Effector memory CD4-positive, alpha-beta T cell (primary cell): ENCODE measurements at places on chromosomes 5 and 9.

- no peak for DNase-seq
Observed at GRCh38 chr5:38267372-38267771, 9.0 kb downstream of the EGFLAM start.

DNA sequence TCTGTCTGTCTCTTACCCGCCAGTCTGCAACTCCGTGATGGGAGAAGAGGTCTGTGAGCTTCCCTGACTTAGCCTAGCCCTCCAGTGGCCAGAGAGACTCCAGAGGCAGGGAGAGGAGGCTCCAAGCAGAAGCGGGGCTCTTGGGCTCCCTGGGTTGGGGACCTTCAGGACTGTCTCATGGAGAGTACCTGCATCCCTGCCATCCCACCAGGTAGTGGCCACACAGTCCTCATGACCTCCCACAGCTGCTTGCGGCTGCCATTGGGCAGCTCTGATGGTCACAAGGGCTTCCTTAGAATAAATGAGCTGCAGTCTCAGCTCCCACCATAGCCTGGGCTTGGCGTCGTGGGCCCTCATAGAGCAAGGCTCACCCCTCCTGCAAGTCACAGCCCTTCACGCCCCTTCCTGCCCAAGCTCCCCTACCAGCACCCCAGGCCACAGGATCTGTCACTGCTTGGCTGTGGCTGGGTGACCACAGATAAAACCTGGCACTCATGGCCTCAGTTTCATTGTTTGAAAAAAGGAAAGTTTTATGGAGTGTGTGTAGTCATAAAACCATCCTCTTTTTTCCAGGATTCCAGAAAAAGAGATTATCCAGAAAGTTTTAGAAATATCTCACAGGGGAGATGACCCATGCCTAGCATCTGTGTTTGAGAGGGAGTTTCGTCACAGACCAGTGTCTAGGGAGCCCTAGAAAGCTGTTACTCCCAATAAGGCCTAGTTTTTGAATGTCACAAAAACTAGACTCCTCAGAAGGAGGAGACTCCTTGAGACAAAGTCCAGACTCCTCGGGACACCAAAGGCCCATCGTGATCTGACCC lies 48.4 kb downstream of the PPARGC1B start:
- no peak for DNase-seq

DNA sequence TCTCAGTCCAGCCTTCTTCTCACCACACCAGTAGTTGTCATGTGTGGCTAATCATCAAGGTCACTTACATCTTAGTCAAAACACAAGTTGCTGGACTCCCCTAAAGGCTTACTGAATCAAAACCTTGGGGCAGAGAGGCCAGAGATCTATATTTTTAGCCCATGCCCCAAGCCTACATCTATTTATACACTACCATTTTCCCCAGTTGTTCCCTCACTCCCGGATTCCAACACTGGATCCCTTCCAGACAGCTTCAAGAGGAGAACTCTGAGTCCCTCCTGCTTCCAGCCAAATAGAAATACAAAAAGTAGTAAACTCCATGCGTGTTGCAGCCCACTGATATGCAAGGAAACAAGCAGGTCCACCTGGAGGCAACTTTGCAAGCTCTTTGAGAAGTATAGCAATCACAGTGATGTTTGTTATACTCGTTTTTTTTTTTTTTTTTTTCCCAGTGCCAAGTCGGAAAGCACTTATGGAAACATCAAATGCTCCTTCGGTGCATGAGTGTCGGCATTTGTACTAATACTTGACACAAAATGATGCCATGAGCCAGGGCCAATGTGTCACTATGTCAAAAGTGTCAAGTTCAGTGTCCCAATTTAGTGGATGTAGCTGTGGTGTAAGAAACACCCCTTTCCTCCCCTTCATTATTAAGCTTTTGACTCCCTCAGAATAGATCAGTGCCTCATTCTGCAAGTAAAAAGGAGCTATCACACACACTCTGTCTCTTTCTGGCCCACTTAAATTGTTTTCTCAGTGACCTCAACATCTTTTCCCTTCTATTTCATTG lies 594.2 kb upstream of the SGCD start:
- DNase-seq, result no peak

DNA sequence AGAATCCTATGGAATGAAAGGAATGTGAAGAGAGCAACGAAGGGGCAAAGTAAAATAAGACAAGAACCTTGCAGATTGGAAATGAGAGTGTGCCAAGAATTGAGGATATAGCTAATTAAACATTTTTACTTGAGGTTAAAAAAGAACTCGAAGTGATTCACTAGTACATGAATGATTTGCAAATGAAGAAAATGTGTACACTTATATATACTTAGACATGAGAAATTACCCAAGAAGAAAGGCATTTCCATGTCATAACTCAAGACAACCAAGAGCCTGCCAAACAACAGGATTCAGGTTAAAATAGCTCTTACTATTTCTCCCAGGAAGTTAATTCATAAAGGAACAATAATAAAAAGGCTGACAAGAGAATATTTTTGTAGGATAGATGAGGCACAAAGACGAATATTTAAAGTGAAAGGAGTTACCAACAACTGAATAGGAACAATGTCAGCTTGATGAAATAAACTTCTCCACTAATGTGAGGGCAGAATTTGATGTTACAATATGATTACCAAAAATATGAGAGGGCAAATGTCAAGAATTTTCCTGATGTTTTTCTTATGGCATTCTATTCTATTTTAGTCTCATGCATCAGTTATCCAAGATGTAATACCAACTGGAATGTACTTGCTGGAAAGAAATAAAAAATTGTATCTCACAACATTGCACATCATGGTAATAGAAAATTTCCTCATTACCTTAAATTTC lies 18.9 kb upstream of the NPR3 start:
- DNase-seq, result no peak

GRCh38 chr5:53779541-53779981 lies 219.1 kb downstream of the NDUFS4 start:
- DNase-seq, result no peak

DNA sequence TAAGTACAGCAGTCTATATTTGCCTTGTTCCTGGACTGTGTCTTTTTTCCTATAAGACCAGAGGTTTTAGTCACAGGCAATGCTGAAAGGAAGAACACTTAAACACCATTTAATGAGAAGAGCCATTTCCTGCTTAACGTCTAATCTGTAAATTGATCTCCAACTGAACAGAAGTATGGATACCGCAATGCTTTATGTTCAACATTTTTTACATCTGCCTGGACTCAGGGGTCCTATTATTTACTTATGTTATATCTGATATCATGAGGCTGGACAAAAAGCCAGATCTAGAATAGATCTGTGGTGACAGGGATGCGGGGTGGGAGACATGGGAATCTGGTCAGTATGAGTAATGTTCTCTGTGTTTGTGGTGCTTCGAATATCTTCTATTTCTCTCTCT lies 334.6 kb upstream of the MPDZ start:
- DNase-seq, result no peak

- no peak for DNase-seq
Observed at GRCh38 chr5:117058740-117059139, 484.1 kb upstream of the SEMA6A start.

DNA sequence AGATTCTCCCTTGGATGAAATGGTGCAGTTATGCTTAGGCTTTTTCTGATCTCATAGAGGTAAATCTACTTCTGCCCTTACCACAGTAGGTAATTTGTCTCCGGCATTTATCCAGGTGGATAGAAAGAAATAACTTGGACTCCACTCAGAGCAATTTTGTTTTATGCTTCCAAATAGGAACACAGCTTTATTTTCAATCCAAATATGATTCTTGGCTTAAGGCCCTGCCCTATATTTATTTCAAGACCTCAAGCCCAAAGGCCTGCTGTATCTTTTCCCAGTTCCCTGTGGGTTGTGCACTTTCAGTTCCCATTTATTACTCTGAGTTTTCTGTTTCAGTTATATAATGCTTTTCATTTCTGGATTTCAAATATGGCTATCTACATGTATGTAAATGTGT lies 274.2 kb upstream of the SMC2 start:
- no peak for DNase-seq

- no peak for DNase-seq
Observed at GRCh38 chr9:106085479-106085878, 391.1 kb downstream of the TMEM38B start.

GRCh38 chr5:95958310-95959014 lies 3.2 kb downstream of the ELL2 start:
- no peak for DNase-seq

GRCh38 chr9:101915482-101915881 lies 177.0 kb upstream of the GRIN3A start:
- DNase-seq, result no peak

DNA sequence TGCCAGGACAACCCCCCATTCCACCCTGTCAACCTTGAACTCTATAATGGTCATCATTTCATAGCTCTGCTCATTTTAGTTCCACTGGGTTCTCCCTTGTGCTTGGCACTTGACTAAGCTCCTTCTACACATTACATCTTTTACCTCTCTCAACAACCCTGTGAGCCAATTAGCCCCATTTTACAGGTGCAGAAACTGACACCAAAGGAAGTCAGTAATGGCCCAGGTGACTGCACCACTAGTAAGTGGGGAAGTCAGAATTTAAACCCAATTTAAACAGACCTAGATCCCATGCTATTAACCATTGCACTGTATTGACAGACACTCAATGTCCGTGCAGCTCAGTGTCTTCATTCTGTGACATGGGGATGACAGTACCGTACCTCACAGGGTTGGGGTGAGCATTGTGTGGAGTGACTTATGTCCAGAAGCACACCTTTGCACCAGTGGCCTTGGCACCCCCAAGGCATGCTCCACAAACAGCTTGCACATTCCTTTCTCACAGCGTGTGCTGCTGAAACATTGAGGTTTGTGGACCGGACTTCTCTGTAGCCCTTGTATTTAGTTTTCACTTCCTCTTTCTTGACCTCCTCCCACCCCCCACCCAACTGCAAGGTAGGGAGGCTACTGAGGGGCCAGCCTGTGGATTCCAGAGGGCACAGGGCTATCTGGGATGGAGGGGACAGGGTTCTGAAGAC lies 23.1 kb downstream of the IRF1 start:
- no peak for DNase-seq
